Stimulated activated effector memory CD8-positive, alpha-beta T cell treated with anti-CD3 and anti-CD28 coated beads, Interleukin-12 subunit alpha, Interleukin-12 subunit beta, amount 100 ng/mL, for 72 hours (primary cell): ENCODE measurements at places on chromosomes 4 and X.
A peak's percentile ranks its signal among the peaks of the same experiment; 100 is the strongest.

GRCh38 chr4:73692701-73693100, 47.7 kb upstream of the CXCL8 start:
- no peak for DNase-seq

DNA sequence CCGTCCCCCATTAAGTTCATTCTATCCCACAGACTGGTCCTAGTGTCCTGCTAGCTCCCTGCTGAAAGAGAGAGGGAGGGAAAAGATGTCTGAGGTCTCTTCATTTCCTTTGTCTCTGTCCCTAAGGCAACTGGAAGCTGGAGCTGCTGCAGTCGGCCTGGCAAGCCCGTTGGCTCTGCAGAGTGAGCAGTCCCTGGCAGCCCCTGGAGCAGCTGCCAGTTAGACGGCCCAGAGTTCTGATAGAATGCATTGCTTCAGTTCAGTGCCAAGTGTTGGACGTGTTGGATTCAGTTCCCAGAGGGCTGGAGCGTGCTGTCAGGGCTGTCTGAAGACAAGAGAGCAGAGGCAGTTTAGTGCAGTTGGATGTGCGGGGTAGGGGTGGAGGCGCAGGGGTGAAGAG, 975 bp downstream of the KCNE5 start:
- no peak for DNase-seq

DNA sequence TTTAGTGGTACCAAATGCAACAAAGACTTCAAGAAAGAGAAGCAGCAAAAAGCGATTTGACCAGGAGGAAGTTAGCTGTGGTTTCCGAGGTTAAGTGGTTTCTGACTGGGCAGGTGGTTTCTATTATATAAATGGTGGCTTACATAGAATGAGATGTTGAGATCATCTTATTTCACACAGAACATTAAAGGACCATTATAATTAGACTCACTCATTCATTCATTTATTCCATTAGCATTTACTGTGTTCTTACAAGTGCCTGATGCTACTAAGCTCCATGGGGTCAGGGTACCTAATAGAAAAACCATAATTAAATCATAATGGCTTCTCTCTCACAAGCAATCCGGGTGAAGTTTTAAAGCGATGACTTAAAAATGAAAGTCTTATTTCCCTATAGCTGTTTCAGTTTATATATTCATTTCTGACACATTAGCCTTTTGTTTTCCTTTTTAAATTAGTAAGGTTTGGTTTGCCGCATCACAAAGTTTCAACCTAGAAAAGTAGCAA, 10.6 kb downstream of the TSPAN6 start:
- no peak for DNase-seq

- no peak for DNase-seq
These were observed 122.2 kb downstream of the CBR4 start for GRCh38 chr4:168887809-168888208.

- no peak for DNase-seq
These were observed 124.2 kb downstream of the REELD1 start for GRCh38 chr4:146338512-146338911.

- DNase-seq = no peak
These were observed 465.8 kb downstream of the NAF1 start for GRCh38 chr4:162700815-162701361.

GRCh38 chr4:113256946-113257345, 207.5 kb downstream of the ANK2 start:
- DNase-seq = no peak

DNA sequence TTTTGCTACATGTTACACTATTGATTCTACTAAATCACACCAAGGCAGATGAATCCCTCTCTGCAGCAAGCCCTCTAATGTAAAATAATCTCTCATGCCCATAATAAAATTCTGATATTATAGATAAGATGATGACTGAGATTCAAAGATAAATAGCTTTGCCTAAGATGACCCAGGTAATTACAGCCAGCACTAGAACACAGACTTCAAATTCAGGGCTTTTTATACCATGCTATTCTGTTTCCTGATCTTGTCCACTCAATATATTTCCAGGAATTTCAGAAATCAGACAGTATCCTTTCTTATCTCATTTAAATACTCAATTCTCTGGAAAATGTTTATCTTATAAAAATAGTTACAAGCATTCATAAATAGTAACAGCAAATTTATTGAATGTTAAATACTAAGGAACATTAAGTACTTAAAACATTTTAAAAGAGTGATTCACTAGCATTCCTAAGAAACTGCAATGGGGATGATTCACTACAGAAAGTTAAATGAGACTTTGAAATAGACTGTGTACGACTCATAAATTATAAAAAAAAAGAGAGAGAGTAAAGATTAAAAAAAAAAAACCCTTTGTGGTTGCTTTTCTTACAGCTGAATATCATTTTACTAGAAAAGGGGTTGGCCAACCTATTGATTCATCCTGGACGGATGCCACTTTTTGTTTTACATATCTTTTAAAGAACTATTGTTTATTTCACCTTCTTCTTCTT, 45.8 kb upstream of the IL21 start:
- no peak for DNase-seq

GRCh38 chr4:152778656-152779512, 646 bp downstream of the TIGD4 start:
- DNase-seq = peak; percentile 64

GRCh38 chr4:74389494-74389893, 24.5 kb downstream of the EREG start:
- DNase-seq = no peak

DNA sequence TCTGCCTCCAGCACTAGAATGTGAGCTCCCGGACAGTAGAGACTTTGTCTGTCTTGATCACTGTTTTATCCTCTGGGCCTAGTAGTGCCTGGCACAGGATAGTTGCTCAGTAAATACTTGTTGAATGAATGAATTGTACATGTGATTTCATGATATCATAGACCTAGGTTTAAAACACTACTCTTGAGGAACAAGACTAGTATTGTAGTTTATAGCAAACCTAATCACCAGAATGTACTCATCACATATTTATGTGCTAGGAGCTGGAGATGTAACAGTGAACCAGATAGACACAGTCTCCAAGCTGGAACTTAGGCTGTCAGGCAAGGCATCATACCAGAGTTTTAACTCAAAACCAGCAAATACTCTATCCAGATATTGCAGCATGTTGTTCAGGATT, 23.5 kb downstream of the GAB3 start:
- no peak for DNase-seq

- DNase-seq = no peak
These were observed 15.6 kb downstream of the PAQR3 start for GRCh38 chr4:78923464-78924312.

- DNase-seq = no peak
These were observed 73.9 kb downstream of the BMPR1B start for GRCh38 chr4:94831607-94832006.

- no peak for DNase-seq
These were observed 113.8 kb upstream of the WDR17 start for GRCh38 chr4:175951794-175952193.

DNA sequence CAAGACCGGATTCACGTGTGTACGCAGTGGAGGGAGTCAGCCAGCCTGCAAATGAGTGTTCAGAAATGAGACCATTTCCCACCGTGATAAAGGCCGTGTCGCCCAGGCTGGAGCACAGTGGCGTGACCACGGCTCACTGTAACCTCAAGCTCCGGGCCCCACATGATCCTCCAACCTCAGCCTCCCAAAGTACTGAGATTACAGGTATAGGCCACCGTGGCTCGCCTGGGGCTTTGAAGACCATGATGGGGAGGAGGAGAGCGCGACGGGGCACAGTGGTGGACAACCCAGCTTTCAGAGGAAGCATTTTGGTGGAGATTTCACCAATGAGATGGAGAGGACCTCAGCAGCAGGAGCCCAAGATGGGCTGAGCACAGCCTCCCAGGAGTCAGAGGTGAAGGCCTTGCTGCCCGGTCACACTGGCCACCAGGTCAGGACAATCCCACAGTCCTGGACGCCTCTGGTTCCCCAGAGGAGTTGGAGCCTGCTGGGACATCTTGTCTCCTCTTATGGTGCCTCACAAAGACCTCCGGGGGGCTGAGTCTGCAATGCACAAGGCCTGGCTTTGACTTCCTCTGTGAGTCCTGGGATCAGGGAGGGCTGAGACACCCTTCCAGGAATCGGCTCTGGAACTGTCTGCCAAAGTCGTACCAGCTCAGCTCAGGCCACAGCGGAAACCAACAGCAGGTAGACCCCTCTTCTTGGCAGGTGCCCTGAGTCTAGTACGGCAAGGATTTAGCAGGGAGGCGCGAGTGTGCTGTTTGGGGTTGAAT, 22.4 kb upstream of the MXD4 start:
- no peak for DNase-seq

GRCh38 chr4:115154826-115155225, 41.4 kb upstream of the NDST4 start:
- no peak for DNase-seq

GRCh38 chr4:180947425-180947824, 1295.8 kb upstream of the TENM3 start:
- no peak for DNase-seq

GRCh38 chrX:47200385-47201150, 6.9 kb downstream of the UBA1 start:
- no peak for DNase-seq

GRCh38 chr4:82905205-82905604, 4.7 kb downstream of the THAP9 start:
- no peak for DNase-seq

- no peak for DNase-seq
These were observed 406.1 kb downstream of the GPM6A start for GRCh38 chr4:175405961-175406360.

- DNase-seq = no peak
These were observed 21.5 kb upstream of the GATB start for GRCh38 chr4:151782296-151782695.

- no peak for DNase-seq
These were observed 149.3 kb downstream of the SOWAHB start for GRCh38 chr4:76748649-76749048.

- no peak for DNase-seq
These were observed 189.5 kb upstream of the FAT4 start for GRCh38 chr4:125125276-125125675.

GRCh38 chr4:59222221-59222620, 1977.9 kb upstream of the ADGRL3 start:
- DNase-seq = no peak

GRCh38 chr4:188262464-188262863, 123.2 kb downstream of the TRIML1 start:
- DNase-seq = no peak

DNA sequence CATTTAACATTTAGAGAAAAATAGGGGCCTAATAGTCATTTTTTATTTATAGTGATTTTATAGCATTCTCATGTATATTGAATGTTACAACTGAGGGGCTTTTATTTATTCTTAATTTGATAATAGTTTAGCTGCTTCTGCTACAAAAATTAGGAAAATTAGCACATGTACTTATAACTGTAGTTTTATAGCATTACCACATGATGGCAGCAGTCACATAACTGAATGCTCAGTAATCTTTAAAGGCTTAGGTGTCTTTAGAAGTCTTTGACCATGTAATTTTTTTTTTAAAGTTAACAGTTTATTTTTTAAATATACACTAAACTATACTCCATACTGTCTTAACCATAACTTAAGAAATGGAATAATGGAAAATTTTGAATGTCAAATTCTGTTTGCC, 136.6 kb downstream of the STAG2 start:
- DNase-seq = no peak

GRCh38 chrX:10050481-10050880, 83.3 kb downstream of the CLDN34 start:
- no peak for DNase-seq

DNA sequence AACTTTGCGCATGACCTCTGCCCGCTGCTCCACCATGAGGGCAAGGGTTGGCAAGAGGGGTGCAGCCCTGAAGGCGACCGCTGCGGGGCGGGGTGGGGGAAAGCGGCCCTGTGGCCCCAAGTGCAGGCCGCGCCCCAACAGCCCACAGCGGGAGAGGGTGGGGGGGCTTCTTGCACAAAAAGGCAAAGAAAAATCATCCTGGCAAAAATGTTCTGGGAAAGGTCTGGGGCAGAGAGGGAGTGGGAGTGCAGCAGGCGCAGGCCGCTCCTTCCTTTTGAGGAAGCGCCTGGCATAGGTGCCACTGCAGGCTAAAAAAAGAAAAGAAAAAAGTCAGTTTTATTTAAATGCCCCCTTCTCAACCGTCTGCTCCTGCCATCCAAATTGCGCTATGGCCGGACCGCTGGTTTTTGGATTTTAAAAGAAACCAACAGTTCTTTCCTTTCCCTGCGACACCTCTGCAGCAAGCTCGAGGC, 1.4 kb downstream of the ARX start:
- no peak for DNase-seq

GRCh38 chr4:39741401-39741800, 43.5 kb downstream of the UBE2K start:
- no peak for DNase-seq

- DNase-seq = no peak
These were observed 782.9 kb upstream of the FTHL17 start for GRCh38 chrX:31854716-31855115.

GRCh38 chrX:154918060-154918483, 31.9 kb downstream of the F8A1 start:
- peak; percentile 57 for DNase-seq

- DNase-seq = no peak
These were observed 33.9 kb downstream of the ANK2 start for GRCh38 chr4:113083346-113083745.

GRCh38 chr4:76492055-76492454, 57.0 kb downstream of the SHROOM3 start:
- DNase-seq = no peak

- no peak for DNase-seq
These were observed 83.2 kb downstream of the GPAT3 start for GRCh38 chr4:83618991-83619645.

DNA sequence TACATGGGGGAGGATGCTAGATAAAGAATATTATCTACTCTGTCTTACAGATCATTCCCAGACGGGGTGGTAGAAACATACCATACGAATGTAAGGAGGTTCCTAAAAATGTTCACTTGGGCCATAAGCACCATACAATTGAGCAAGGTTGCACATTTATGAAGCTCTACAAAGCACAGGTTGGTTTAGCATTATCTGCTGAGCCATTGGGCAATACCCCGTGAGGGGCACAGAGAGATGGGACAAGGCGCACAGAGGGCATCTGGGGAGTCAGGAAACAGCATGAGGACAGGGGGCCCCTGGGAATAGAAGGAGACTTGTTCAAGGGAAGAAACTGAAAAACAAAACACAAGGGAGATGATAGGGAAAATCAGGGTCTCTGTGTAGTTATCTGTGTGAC, 305.3 kb downstream of the TRIML1 start:
- DNase-seq = no peak

GRCh38 chr4:152164561-152164960, 371.3 kb downstream of the FBXW7 start:
- DNase-seq = no peak

DNA sequence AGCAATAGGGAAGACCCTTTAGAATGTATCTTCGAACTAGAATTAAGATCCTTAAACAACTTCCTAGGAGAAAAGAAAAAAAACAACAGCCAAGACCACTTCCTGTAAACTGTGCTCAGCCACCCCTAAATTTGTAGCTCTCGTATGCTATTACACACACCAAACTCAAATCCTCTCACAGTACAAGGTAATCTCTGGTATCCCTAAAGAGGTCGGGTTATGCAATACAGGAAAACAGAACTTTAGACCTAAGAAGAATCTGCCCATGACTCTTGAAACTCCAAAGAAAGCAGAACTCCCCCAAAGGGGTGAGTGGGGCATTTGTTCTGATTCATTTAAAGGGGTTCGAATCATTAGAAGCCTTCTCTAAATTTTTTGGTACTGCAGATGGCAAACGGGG, 170.9 kb upstream of the CASK start:
- no peak for DNase-seq
